ENCODE measurements at places on chromosomes 4 and X.
A peak's percentile ranks its signal among the peaks of the same experiment; 100 is the strongest.

DNA sequence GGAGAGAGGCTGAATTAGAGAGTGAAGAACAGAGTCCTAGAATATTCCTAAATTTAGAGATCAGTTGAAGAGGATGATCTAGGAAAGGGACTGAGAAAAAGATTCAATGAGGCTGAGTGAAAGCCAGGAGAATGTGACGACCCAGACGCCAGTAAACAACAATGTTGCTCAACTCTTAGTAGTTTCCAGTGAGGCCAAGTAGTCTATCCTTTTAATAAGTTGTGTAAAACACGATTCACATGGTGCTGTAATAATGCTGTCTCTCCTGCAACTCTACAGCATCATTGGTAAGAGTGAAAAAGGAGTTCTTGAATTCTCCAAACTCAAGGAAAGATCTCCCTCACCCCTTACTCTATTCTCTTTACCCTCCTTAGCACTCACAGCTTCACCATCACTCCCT, 140.3 kb downstream of the CFAP299 start:
- H3K4me1 ChIP-seq = no peaks in the 10 kb centered on the region
- no peak overlapping the region for H3K4me3 ChIP-seq
- no peak overlapping the region for H3K27ac ChIP-seq
- no peaks in the 10 kb centered on the region for H3K27me3 ChIP-seq

GRCh38 chr4:94548571-94548970, 96.8 kb downstream of the PDLIM5 start:
- DNase-seq = peak; percentile 56
- H3K4me3 ChIP-seq = no peak overlapping the region
- H3K27ac ChIP-seq = peak overlapping the region; percentile 90
- H3K27me3 ChIP-seq = no peaks in the 10 kb centered on the region
- peaks cover 42% of the 10 kb centered on the region for H3K36me3 ChIP-seq
- peaks cover 58% of the 10 kb centered on the region for H3K4me1 ChIP-seq

DNA sequence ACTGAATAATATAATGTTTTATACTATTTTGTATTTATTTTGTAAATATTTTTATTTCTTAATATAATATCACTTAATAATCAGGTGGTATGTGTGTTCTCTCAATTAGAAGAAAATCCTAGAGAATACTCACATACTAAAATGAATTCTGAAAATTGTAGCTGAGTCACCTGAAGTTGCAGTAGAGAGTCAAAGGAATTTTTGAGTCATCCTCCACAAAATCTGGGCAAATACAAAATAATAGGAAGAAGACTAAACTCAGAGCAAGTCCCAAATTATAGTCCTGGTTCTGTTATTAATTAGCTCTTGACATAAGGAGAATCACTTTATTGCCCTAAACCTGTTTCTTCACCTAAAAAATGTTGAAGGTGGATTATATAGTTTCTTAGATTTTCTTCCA, 57.8 kb downstream of the SPATA4 start:
- H3K4me3 ChIP-seq = no peak overlapping the region
- DNase-seq = no peak
- no peaks in the 10 kb centered on the region for H3K4me1 ChIP-seq

- H3K27me3 ChIP-seq = no peaks in the 10 kb centered on the region
- DNase-seq = no peak
- no peak overlapping the region for H3K4me3 ChIP-seq
- no peaks in the 10 kb centered on the region for H3K4me1 ChIP-seq
Observed at GRCh38 chr4:145769450-145770037, 89.6 kb downstream of the C4orf51 start.

DNA sequence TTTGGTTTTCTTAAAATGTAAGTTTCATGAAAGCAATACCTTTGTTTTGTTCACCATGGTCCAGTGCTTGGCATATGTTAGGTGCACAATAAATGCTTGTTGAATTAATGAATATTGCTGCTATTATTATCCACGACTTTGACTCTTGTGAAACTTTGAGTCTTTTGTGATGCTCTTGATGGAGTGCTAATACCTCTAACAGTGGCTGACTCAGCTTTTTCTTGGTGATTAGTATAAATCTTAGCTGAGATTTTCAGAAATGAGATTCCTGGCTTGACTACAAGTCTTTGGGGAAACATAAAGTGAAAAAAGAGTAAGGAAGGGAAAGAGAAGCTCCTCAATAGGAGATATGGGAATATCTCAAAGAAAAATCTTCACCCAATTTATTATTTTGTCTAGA, 375.2 kb upstream of the RPS6KA3 start:
- no peak overlapping the region for H3K27ac ChIP-seq
- no peak overlapping the region for H3K4me3 ChIP-seq
- no peaks in the 10 kb centered on the region for H3K27me3 ChIP-seq
- no peaks in the 10 kb centered on the region for H3K36me3 ChIP-seq

DNA sequence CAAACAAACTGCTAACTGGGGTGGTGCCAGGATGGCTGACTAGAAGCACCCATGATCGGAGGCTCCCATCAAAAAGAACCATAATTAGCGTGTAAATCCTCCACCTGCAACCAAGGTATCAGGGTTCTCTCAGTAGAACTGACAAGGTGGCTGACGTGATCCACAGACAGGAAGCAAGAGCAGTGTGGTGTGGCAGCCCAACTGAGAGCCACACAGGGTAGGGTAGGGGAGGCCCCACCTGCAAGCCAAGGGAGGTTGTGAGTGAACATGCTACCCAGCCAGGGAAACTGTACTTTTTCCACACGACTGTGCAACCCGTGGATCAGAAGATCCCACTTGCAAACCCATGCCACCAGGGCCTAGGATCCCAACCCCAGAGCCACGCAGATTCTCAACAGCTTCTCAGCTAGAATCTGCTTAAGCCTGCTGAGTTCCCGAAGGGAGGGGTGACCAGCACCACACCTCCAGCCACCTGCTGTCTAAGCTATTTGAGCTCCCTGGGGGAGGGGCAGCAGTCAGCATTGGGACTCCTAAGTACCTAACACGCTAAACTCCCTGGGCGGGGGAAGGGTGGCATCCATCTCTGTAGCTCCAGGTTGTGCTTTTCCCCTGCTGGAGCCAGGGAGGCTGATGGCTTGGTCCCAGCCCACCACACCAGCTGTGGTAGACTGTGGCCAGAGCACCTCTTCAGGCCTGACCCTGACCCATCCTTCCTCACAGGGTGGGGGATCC, 425.1 kb downstream of the GPM6A start:
- no peak for DNase-seq
- no peak overlapping the region for H3K4me3 ChIP-seq
- H3K27me3 ChIP-seq = no peaks in the 10 kb centered on the region
- H3K4me1 ChIP-seq = no peaks in the 10 kb centered on the region

GRCh38 chrX:34563061-34563460, 94.0 kb downstream of the TMEM47 start:
- H3K27ac ChIP-seq = no peak overlapping the region
- no peak overlapping the region for H3K4me3 ChIP-seq
- H3K36me3 ChIP-seq = no peaks in the 10 kb centered on the region
- no peaks in the 10 kb centered on the region for H3K4me1 ChIP-seq

GRCh38 chr4:101851672-101852071, 61.1 kb downstream of the BANK1 start:
- H3K4me1 ChIP-seq = no peaks in the 10 kb centered on the region
- no peak overlapping the region for H3K27ac ChIP-seq
- no peak for DNase-seq
- H3K4me3 ChIP-seq = no peak overlapping the region
- H3K27me3 ChIP-seq = no peaks in the 10 kb centered on the region
- H3K36me3 ChIP-seq = no peaks in the 10 kb centered on the region

DNA sequence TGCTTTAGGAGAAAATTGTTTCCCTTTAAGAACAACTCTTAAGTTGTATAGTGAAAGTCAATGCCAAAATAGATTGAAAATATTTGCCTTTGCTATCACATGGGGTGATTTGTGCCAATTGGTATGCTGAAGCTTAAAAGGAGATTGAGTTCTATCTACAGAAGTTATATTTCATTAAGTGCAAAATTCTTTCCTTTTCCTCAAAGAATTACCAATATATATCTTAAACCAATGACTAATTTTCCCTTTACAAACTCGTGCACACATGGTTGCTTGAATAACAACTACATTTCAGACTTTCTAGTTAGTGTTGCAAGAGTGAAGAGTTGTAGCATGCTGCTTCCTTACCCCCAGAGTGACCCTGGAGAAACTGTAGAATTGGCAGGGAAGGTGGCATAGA, 990.0 kb upstream of the PABPC4L start:
- H3K36me3 ChIP-seq = no peaks in the 10 kb centered on the region
- no peak overlapping the region for H3K4me3 ChIP-seq
- H3K27me3 ChIP-seq = no peaks in the 10 kb centered on the region
- no peak for DNase-seq
- no peak overlapping the region for H3K27ac ChIP-seq
- H3K4me1 ChIP-seq = no peaks in the 10 kb centered on the region

DNA sequence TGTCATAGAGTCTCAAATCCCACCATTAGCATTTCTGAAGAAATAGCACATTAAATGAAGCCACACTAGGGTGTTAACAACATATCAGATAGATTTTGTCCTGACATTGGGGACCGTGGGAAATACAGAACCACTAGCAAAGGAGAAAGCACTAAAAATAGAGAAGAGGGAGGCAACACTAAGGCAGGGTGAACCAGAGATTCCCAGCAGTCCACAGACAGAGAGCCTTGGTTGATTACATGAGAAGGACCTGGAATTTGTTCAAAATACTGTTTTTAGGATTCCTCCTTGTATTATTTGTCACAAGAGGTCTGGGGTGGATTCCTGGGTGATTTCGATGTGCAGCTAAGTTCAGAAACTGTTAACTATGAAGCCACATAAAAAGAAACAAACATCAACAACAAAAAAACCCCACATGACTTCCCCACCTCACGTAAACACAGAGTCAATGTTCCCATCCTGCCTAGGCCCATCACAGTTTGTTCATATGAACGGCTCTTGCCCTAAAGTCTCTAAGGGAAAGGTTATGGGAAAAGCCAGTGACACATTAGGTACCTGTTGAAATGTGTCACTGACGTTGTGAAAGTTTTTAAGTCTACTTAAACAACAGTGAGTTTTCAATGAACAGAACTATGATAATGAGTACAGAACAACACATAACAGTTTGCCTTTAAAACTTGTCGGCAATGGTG, 23.6 kb upstream of the GRSF1 start:
- no peak overlapping the region for H3K27ac ChIP-seq
- H3K27me3 ChIP-seq = no peaks in the 10 kb centered on the region
- H3K36me3 ChIP-seq = no peaks in the 10 kb centered on the region
- DNase-seq = no peak

GRCh38 chr4:140358281-140358680, 15.2 kb upstream of the SCOC start:
- DNase-seq = no peak
- H3K4me3 ChIP-seq = no peak overlapping the region
- H3K36me3 ChIP-seq = no peaks in the 10 kb centered on the region

DNA sequence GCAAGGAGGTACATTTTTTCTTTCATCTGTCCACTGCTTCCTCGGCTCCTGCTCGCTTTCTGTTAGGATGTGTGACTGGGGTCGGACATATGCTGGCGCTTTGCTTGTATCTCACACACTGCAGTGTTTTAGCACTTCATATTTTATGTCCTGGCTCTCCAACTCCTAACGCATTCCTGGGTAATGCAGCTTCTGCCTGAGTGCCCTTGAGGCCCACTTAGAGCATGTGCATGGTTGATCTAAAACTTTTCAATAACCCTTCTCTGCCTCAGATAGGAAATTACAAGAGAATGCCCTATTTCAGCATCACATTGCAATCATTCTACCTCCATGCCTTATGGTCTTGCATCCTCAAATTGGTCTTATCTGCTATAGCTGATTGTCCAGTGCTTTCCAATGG, 65.3 kb downstream of the NEIL3 start:
- H3K4me3 ChIP-seq = no peak overlapping the region
- no peak for DNase-seq
- no peak overlapping the region for H3K27ac ChIP-seq
- no peaks in the 10 kb centered on the region for H3K4me1 ChIP-seq
- no peaks in the 10 kb centered on the region for H3K27me3 ChIP-seq

Data from RWPE2 (cell line).